KG1 (cell line): ENCODE measurements at places on chromosomes 5 and 9.

DNA sequence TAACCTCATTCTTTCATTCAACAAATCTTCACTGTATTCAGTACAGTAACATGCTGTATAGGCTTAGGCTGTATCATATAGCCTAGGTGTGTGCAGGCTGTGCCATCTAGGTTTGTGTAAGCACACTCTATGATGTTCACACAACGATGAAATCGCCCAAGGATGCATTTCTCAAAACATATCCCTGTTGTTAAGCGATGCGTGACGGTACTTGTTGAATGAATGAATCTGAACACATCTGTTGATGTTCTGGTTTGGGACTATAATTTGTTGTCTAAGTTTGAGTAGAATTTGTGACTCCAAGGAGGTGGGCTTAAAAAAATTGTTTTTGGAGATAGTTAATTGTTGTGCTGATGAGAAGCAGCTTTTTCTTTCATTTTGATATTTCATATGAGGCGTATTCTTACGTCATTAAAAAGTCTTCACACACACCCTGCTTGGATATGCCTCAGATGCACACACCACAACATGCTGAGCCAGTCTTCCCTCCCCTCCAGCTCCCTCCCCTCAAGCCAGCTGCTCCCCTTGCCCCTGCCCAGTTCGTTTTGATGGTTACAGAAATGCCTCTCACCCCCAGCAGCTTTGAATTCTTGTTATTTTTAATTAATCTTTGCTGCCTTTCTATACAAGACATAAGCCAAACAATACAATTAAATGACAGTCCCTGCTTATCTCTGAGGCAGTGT is 5.5 kb upstream of the PSAT1 start:
- no peak for DNase-seq

DNA sequence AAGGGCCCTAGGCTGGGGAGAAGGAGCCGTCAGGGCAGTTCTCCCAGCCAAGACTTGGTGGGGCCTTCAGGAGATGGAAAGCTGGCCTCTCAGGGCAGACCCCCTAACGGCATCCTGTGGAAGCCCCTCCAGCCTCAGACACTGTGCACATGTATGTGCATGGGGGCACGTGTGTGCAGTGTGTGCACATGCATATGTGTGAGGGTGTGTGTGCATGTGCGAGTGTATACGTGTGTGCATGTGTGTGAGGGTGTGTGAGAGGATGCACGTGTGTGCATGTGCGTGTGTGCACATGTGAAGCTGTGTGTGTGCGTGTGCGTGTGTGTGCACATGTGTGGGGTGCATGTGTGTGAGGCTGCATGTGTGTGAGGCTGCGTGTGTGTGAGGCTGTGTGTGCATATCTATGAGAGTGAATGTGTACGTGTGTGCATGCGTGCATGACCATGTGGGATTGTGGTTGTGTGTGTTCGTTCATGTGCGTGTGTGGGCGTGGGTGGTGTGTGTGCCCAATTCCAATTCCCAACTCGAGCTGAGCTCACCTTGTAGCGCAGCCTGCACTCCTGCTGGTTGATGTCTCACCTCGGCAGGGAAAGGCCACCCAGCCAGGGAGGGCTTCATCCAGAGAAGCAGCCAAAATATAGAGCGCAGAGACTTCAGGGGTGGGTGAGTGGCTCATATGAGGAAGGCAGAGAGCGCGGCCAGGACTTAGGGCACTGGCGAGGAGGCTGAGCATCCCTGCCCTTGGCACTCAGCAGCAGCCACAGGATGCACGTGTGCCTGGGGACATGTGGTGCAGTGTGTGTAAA is 142.7 kb upstream of the PPP1R26 start:
- DNase-seq: no peak

DNA sequence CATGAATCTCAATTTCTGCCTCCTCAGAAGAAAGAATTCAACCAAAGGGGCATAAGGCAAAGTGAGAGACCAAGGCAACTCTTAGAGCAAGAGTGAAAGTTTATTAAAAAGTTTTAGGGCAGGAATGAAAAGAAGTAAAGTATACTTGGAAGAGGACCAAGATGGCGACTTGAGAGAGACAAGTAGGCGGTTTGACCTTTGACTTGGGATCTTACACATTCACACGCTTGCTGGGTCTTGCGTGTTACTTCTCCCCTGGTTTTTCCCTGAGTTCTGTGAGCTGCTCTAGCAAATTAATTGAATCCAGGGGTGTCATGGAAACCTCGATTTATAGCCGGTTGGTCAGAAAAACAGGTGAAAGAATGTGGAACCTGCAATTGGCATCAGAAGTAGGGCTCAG is 7.0 kb downstream of the ZNF346 start:
- no peak for DNase-seq

- DNase-seq: no peak
These were observed 76.7 kb downstream of the GRAMD2B start for GRCh38 chr5:126499853-126500342.

GRCh38 chr5:148343046-148343407 is 7.7 kb downstream of the SPINK9 start:
- no peak for DNase-seq
